ENCODE measurements at places on chromosomes 1 and 21. TPM values are rescaled to one million over a fixed set of nuclear protein-coding genes. Genes with fewer than 3 reads are reported as not detected.

Gene REN
- total RNA-seq = not detected

Gene CRP
- total RNA-seq = 1.6 TPM

Gene SPOCD1
- total RNA-seq = 0.26 TPM

Gene PLOD1
- total RNA-seq = 30.9 TPM

Gene FHAD1
- total RNA-seq = 4.9 TPM

Gene FCRL5
- total RNA-seq = 0.52 TPM

Gene LRRC53
- not detected for total RNA-seq

Gene TRPM2
- total RNA-seq = 2.3 TPM

Gene CRNN
- total RNA-seq = not detected

Gene SEC22B
- total RNA-seq = 32.2 TPM

Gene PWP2
- 6.5 TPM for total RNA-seq

Gene CELSR2
- total RNA-seq = 7.5 TPM

Gene TIPRL
- total RNA-seq = 10.1 TPM

Gene PDC
- not detected for total RNA-seq

Gene CELA2A
- total RNA-seq = 4,384 TPM

Gene MROH7
- 2.6 TPM for total RNA-seq

Gene HSD11B1
- 3.6 TPM for total RNA-seq

Gene FCRL6
- total RNA-seq = not detected

Gene RIMKLA
- total RNA-seq = 0.99 TPM

Gene PYHIN1
- total RNA-seq = 1.6 TPM

Gene CXADR
- total RNA-seq = 28.8 TPM

Gene PTPRU
- total RNA-seq = 24.1 TPM

Gene TFAP2E
- total RNA-seq = not detected

Gene GPR157
- 6.0 TPM for total RNA-seq

Gene MMEL1
- not detected for total RNA-seq

Gene SYCP1
- total RNA-seq = not detected

Gene DNASE2B
- not detected for total RNA-seq

Gene AMY1A
- not detected for total RNA-seq

Gene CDC14A
- 7.3 TPM for total RNA-seq

Gene TLR5
- 10.1 TPM for total RNA-seq
